ENCODE measurements at places on chromosomes 2 and 18.

- DNase-seq = no peak
Measured at GRCh38 chr2:128512379-128513115, 193.9 kb upstream of the HS6ST1 start.

- no peak for DNase-seq
Measured at GRCh38 chr2:135279209-135279608, 227.1 kb downstream of the RAB3GAP1 start.

DNA sequence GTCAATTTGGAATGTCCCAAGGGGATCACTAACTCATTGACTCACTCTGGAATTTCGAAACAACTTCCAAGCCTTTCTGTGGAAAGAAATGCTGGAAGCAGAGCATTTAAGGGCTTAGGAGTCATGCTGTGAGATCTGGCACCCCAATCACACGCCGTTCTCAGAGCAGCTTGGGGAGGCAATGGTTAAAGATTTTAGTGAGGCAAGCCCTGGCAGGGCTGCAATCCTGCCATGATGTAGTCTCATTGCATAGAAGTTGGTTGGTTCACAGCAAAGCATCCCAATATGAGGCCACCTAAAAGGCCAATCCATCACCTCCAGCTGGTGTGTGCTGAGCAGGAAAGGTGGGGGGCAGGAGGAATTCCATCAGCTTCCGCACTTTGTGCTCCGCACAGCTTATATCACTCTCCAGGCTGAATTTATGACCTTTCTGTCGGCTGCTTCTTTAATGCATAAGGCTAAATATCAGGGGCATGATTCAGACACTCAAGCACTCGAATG, 1043.9 kb upstream of the POU3F3 start:
- no peak for DNase-seq

- no peak for DNase-seq
Measured at GRCh38 chr2:168740788-168741187, 61.6 kb upstream of the NOSTRIN start.

DNA sequence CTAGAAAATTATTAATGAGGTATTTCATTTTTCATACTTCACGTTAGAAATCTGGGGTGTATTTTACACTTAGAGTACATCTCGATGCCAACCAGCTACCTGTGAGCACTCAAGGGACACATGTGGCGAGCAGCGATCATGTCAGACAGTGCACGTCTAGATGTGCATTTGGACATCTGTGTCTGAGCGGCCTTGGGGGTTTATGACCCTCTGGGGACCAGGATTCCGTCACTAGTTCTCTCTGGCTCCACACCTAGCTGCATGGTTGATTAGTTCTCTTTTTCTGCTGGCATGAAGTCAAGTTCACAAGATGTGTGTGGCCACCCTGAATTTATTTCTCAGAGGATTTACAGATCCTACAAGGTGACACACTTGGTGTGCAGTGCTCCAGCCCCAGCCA, 192.2 kb downstream of the TSN start:
- no peak for DNase-seq

GRCh38 chr2:144471305-144472045, 48.4 kb downstream of the ZEB2 start:
- no peak for DNase-seq

DNA sequence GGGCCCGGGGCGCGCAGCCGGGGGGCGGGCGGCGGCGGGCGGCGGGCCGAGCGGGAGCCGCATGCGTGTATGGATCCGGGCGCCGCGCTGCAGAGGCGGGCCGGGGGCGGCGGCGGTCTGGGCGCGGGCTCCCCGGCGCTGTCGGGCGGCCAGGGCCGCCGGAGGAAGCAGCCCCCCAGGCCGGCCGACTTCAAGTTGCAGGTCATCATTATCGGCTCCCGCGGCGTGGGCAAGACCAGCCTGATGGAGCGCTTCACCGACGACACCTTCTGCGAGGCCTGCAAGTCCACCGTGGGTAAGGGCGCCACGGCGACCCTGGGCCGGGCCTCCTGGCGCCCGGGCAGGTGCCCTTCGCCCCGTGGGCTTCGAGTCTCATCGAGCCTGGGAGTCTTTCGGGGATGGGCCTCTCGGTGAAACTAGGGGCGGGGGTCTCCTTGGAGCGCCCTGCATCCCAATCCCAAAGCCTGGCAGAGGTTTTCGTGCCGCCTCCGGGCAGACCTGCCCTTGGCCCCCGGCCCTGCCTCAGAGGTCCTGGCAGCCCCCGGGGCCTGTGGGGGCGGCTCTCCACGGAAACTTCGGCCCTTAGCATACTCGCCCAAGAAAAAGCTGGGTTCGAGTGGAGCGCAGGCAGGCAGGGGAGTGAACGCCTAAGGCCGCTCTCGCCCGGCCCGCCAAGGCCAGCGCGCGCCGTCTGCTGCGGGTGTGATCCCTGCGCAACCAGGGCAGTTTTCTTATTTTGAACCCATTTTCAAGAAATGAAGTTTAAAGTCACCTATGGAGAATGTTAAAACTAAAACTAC, 622 bp downstream of the RAB12 start:
- no peak for DNase-seq

DNA sequence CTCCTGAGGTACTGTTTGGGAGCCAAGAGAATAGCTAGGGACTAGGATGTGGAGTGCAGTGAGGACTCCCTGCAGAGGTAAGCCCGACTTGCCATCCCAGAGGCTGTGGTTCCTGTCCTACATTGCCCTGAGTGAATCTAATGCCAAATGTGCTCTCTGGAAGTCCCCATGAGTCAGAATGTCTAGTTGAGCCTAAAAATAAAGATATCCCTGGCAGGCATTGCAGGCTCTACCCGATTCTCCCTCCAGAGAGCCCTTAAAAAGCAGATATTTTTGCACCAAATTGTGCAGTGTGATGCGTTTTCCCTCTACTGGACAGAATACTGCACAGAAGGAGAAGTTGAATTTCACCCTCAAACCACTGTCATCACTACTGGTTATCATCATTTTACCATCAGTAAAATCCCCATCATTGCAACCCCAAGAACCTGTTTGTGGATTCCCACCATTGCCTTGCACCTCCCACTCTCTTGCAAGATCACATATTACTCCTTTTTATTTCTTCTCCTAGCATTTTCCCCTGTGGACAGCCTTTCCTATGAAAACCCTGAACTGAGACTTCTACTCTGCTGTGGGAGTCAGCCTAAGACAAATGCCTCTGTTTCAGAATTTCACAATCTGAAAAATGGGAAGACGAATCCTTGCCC, 98.0 kb downstream of the MARCHF4 start:
- DNase-seq = no peak

GRCh38 chr2:42366411-42366810, 5.4 kb upstream of the COX7A2L start:
- no peak for DNase-seq

- no peak for DNase-seq
Measured at GRCh38 chr2:110116033-110116710, 550 bp upstream of the MALL start.

GRCh38 chr2:175684466-175684865, 317.6 kb downstream of the LNPK start:
- DNase-seq = no peak
